ENCODE measurements at places on chromosomes 5 and 9.

GRCh38 chr9:112354081-112354743, 20.8 kb upstream of the PTBP3 start:
- no peak for DNase-seq
- no peaks in the 10 kb centered on the region for H3K36me3 ChIP-seq
- no peaks in the 10 kb centered on the region for H3K4me1 ChIP-seq
- H3K4me3 ChIP-seq: no peak overlapping the region
- H3K27me3 ChIP-seq: no peaks in the 10 kb centered on the region

- no peak overlapping the region for H3K27ac ChIP-seq
- H3K36me3 ChIP-seq: no peaks in the 10 kb centered on the region
- H3K4me1 ChIP-seq: no peaks in the 10 kb centered on the region
- no peaks in the 10 kb centered on the region for H3K27me3 ChIP-seq
- H3K4me3 ChIP-seq: no peak overlapping the region
- no peak for DNase-seq
Observed at GRCh38 chr5:73808911-73809310, 182.9 kb downstream of the ARHGEF28 start.

- DNase-seq: peak; percentile 75
- H3K4me3 ChIP-seq: no peak overlapping the region
- no peaks in the 10 kb centered on the region for H3K36me3 ChIP-seq
- H3K4me1 ChIP-seq: no peaks in the 10 kb centered on the region
- H3K27ac ChIP-seq: no peak overlapping the region
Observed at GRCh38 chr9:114108016-114108833, 9.1 kb upstream of the KIF12 start.

DNA sequence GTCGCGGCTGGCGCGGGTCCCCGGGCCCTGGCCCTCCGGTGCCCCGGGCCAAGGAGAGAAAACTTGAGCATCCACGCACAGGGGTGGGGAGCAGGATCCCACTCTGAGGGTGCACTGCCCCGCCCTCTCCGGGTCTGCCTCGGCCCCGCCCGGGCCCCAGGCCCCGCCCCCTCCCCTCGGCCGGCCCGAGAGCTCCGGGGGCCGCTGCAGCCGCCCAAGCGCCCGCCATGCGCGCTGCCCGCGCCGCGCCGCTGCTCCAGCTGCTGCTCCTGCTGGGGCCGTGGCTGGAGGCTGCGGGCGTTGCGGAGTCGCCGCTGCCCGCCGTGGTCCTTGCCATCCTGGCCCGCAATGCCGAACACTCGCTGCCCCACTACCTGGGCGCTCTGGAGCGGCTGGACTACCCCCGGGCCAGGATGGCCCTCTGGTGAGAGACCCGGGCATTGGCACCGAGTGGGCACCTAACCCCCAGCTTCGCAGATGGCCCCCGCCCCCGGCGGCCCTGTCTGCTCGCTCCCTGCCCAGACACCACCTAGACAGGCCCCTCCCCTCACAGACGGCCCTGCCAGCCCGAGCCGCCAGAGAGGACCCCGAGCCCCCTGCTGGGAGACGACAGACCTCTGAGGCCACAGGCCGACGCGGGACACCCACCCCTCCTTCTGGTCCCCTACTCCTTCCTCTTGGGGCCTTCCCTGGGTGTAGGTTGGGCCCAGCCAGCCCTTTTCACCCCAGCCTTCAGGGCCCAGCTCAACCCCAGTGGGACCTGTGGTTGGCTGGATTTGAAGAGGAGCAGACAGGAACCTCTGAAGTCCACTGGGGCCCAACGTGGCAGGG, at the start of gene CERCAM:
CERCAM (plus strand) TSS at position 207 of the 831 bp plus-strand sequence; CDS start at position 228, 21 bp downstream.
- peak within 1 kb of the TSS; percentile 42 for H3K27ac ChIP-seq
- peaks cover 8% of the 10 kb centered on the region for H3K4me1 ChIP-seq
- no peaks in the 10 kb centered on the region for H3K36me3 ChIP-seq
- DNase-seq: peak; percentile 57
- no peaks in the 10 kb centered on the region for H3K27me3 ChIP-seq

DNA sequence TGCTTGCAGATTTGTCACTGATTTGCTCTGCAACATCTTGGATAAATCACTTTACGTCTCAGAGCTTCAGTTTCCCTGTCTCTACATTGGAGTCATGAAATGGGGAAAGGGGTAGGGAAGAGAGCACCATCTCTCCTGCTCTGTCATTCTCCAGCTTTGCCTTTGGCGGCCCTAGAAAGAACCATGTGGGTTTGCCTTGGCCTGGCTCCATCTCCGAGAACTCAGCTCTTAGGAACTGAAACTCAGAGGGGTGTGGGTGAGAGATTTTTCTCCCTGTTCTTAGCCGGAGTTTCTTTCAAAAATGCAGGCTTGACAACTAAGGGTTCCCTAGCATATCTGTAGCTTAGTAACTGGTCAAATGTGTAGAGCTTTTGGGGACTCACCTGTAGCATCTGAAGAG, 123.5 kb downstream of the SMARCA2 start:
- no peaks in the 10 kb centered on the region for H3K36me3 ChIP-seq
- DNase-seq: no peak
- no peaks in the 10 kb centered on the region for H3K27me3 ChIP-seq
- no peak overlapping the region for H3K4me3 ChIP-seq
- H3K27ac ChIP-seq: no peak overlapping the region

DNA sequence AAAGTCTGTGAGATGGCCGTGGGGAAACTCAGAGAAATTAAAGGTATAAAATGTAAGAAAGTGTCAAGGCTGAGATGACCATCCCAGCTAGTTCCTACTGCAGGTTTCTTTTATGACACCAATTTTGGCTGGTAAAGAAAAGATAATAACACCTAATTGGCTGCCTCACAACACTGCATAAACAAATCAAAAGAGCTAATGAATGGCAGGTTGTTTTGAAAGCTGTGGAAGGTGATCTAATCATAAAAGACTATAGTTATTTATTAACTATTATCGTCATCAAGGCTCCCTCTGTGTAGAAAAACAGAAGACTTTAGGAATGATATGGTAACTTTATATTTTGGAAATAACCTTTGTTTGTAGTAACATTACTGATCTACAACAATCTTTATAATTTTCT, 3.5 kb upstream of the SPINK5 start:
- H3K36me3 ChIP-seq: no peaks in the 10 kb centered on the region
- no peak for DNase-seq
- H3K4me1 ChIP-seq: no peaks in the 10 kb centered on the region
- no peak overlapping the region for H3K4me3 ChIP-seq
- H3K27me3 ChIP-seq: no peaks in the 10 kb centered on the region

- no peak overlapping the region for H3K27ac ChIP-seq
- H3K4me1 ChIP-seq: no peaks in the 10 kb centered on the region
- H3K27me3 ChIP-seq: no peaks in the 10 kb centered on the region
- DNase-seq: no peak
- no peaks in the 10 kb centered on the region for H3K36me3 ChIP-seq
Observed at GRCh38 chr5:42596817-42597216, 159.8 kb upstream of the CCDC152 start.

DNA sequence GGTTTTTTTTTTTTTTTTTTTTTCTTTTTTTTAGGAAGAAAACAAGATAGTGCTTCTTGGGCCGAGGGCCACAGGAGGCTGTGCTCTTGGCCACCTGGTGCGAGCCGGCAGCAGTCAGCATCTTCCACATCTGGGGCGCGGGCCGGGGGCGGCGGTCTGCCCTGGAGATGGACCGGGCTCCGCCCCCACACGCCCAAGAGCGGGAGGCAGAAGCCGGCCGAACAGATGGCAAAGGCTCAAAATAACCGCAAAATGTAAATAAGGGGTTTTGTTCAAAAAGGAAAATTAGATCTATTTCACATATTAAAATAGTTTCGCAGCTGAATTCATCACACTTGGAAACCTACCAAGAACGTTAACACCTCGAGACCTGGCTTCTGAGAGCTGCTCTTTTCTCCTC, 51.5 kb upstream of the UBAC1 start:
- H3K27ac ChIP-seq: no peak overlapping the region
- H3K4me3 ChIP-seq: no peak overlapping the region
- H3K4me1 ChIP-seq: no peaks in the 10 kb centered on the region
- H3K27me3 ChIP-seq: no peaks in the 10 kb centered on the region

DNA sequence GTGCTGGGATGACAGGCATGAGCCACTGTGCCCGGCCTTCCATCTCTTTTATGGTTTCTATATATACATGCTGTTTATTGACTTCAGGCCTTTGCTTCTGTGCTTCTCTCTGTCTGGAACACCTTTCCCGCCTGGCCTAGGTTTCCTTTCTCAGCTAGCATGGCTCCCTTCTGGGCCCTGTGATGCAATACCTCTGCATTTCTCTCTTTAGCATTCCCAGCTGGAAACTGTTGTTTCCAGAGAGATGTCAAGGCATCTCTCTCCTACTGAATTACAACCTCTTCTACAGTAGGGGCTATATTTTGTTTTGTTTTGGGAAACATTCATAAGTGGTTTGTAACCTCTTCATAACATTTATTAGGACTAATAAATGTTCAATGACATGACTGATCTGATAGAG, 57.1 kb downstream of the RPS23 start:
- no peak for DNase-seq
- H3K36me3 ChIP-seq: no peaks in the 10 kb centered on the region

- H3K27ac ChIP-seq: peak overlapping the region; percentile 33
- H3K4me3 ChIP-seq: no peak overlapping the region
- no peaks in the 10 kb centered on the region for H3K27me3 ChIP-seq
Observed at GRCh38 chr9:14212697-14213420, 101.1 kb downstream of the NFIB start.

DNA sequence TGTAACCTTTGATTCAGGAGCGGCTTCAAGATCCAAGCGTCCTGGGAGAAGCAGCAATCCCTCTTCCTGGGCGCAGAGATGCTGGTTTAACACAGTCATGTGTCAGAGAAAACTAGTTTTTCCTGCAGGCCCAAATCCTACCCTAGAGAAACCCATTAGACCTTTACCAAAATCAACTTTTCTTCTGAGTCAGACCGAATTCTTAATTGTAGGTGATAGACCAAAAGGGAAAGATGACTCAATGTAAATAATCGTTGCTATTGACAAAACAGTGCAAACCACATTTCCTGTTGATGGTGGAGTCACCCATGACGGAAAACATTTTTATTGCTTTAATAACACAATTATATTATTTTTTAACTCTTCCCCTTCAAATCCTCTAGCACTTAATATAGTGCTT, 40.1 kb downstream of the SLC1A1 start:
- no peak overlapping the region for H3K4me3 ChIP-seq
- DNase-seq: no peak
- H3K27ac ChIP-seq: no peak overlapping the region
- no peaks in the 10 kb centered on the region for H3K4me1 ChIP-seq
- H3K36me3 ChIP-seq: no peaks in the 10 kb centered on the region

GRCh38 chr9:69919461-69920061, 98.9 kb downstream of the CFAP95 start:
- no peak overlapping the region for H3K4me3 ChIP-seq

GRCh38 chr9:86782831-86783230, 164.5 kb downstream of the GAS1 start:
- DNase-seq: no peak
- no peak overlapping the region for H3K4me3 ChIP-seq
- H3K27ac ChIP-seq: no peak overlapping the region
- no peaks in the 10 kb centered on the region for H3K27me3 ChIP-seq
- no peaks in the 10 kb centered on the region for H3K4me1 ChIP-seq

DNA sequence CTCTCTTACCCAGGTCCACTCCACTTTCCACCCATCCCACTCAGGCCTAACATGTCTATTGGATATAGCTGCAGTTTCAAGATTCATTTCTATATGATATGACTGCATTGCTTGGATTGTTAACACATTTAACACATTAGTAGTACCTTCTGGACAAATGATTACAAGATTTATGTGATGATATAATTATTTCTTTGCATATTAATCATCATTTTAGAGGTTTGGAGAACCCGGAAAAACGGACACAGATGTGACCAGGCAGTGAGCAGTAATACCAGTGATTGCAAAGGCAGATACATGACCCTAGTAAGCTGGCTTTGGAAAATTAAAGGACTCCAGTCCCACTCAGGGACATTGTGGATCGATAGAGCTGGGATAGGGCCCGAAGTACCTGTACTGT, 103.8 kb downstream of the PRR16 start:
- H3K36me3 ChIP-seq: no peaks in the 10 kb centered on the region
- H3K27ac ChIP-seq: no peak overlapping the region
- no peak overlapping the region for H3K4me3 ChIP-seq
- DNase-seq: no peak

GRCh38 chr5:87769157-87769556, 356.4 kb upstream of the CCNH start:
- no peak for DNase-seq
- H3K4me3 ChIP-seq: no peak overlapping the region
- H3K27ac ChIP-seq: no peak overlapping the region
- H3K36me3 ChIP-seq: no peaks in the 10 kb centered on the region
- H3K4me1 ChIP-seq: no peaks in the 10 kb centered on the region

DNA sequence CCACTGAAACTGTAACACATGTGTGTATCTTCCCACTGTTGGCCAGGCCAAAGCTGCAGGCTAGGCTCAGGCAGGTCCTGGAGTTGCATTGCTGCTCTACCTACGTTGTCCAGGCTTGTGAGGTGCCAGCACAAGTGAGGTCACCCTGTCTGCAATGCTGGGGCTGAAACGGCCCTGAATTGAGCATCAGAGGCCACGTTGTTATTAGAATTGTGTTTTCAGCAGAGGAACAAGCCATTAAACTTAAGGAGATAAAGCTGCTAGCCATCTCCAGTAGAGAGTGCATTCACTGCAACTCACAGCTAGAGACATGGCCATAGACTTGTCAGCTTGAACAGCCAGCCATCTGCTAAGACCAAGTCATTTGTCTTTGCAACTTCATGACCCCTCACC, 191.8 kb downstream of the SEMA6A start:
- H3K4me1 ChIP-seq: no peaks in the 10 kb centered on the region
- H3K36me3 ChIP-seq: no peaks in the 10 kb centered on the region
- DNase-seq: no peak
- no peak overlapping the region for H3K27ac ChIP-seq
- no peaks in the 10 kb centered on the region for H3K27me3 ChIP-seq

- no peak for DNase-seq
- H3K36me3 ChIP-seq: no peaks in the 10 kb centered on the region
- H3K27ac ChIP-seq: no peak overlapping the region
- H3K4me1 ChIP-seq: no peaks in the 10 kb centered on the region
- H3K27me3 ChIP-seq: no peaks in the 10 kb centered on the region
Observed at GRCh38 chr5:104088876-104089778, 526.5 kb upstream of the NUDT12 start.

DNA sequence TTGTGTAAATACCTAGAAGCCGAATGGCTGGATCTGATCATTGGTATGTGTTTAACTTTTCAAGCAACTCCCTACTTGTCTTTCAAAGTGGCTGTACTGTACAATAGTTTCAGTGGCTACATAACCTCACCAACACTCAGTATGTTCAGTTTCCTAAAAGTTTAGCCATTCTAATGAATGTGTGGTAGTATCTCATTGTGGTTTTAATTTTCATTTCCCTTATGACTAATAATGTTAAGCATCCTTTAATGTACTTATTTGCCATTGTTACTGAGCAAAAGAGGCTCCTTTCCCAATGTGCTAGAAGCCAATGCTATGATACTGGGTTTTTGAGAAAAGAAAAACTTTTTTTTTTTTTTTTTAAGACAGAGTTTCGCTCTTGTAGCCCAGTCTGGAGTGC, 27.8 kb upstream of the ALDOB start:
- H3K4me3 ChIP-seq: no peak overlapping the region
- no peak for DNase-seq
- no peak overlapping the region for H3K27ac ChIP-seq

DNA sequence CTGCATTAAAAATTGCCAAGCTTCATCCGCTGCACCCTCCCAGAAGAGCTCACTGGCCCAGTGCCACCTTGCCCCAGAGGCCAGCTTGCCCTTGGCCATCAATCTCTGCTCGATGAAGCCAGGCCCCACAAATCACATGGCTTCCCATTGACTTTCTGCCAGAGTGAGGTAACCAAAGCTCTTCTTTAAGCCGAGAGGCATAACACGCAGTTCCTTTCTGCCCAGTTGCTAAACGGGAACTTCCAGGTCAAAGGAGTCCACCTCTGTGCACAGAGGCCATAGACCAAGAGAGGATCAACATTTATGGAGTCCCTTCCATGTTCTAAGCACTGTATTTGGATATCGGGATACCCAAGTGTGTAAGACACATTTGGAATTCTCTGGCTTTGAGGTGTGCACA, 208.8 kb downstream of the KIF4B start:
- no peaks in the 10 kb centered on the region for H3K4me1 ChIP-seq
- no peaks in the 10 kb centered on the region for H3K36me3 ChIP-seq
- no peak overlapping the region for H3K4me3 ChIP-seq
